Uterus (tissue), 4 donors: ENCODE measurements at places on chromosomes 12 and 14. TPM values are rescaled to one million over a fixed set of nuclear protein-coding genes. Genes with fewer than 3 reads are reported as not detected.
A peak's percentile ranks its signal among the peaks of the same experiment; 100 is the strongest.

DNA sequence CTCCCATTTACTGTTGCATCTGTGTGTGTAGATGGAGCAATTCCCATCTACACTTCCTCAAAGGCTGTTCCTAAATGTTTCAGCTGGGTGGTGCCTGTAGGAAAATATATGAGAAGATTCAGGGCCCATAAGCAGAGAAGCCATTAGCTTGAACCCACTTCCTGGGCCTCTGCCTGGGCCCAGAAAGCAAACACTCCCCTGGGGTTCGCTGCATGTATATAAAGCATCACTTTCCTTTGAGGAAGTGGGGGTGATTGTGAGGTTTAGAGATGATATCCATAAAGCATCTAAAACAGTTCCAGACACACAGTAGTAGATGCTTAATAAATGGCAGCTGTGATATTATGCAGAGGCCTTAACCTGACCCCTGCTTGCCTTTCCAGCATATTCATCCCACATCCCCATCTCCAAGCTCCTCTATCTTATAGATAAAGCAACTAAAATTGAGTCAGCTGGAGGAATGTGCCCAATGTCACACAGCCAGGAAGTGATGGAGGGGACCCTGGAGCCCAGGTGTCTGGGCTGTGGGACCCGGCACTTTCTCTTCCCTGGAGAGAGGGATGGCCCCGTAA lies 280.0 kb upstream of the CRY1 start:
- no peak for DNase-seq

The CABP1 gene
- total RNA-seq: 2.1 TPM

- DNase-seq: no peak
These were observed 33.6 kb downstream of the TNFAIP2 start for GRCh38 chr14:103156651-103157378.

GRCh38 chr12:97837401-97837800 lies 374.8 kb downstream of the RMST start:
- no peak for DNase-seq

- no peak for DNase-seq
These were observed 43.9 kb upstream of the TESC start for GRCh38 chr12:117143008-117143532.

DNA sequence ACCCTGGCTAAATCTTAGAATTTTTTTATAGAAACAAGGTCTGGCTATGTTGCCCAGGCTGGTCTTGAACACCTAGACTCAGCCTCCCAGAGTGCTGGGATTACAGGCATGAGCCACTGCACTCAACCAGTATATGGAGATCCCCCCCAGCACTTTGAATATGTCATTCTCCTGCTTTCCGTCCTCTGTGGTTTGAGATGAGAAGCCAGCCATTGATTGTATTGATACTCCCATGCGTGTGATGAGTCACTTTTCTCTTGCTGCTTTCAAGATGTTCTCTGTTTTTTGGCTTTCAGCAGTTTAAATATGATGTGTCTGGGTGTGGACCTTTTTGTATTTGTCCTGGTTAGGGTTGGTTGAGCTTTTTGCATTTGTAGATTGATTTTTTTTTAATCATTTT lies 75.2 kb upstream of the DNM1L start:
- DNase-seq: no peak

GRCh38 chr14:61033054-61033453 lies 52.0 kb downstream of the SLC38A6 start:
- DNase-seq: no peak

- no peak for DNase-seq
These were observed 31.8 kb downstream of the MAX start for GRCh38 chr14:65070471-65070976.

The GLT1D1 gene
- not detected for total RNA-seq

DNA sequence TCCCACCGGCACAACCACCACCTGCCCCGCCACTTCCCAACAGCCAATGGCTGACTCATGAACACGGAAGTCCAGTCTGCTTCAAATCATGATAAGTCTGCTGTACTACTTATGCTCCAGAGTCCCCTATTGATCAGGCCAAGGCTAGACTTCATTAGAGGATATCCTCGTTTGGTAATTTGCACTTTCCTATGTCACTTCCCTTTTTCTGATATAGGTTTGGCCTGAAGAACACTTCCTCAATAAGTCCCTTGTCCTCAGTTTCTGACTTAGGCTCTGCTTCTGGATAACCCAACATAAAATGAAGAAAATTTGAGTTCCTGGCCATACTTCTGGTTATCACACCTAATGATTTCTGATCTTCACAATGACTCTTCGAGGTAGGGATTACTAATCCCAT lies 45.3 kb downstream of the IFNG-AS1 start:
- no peak for DNase-seq

The MMP17 gene
- 6.3 TPM for total RNA-seq

DNA sequence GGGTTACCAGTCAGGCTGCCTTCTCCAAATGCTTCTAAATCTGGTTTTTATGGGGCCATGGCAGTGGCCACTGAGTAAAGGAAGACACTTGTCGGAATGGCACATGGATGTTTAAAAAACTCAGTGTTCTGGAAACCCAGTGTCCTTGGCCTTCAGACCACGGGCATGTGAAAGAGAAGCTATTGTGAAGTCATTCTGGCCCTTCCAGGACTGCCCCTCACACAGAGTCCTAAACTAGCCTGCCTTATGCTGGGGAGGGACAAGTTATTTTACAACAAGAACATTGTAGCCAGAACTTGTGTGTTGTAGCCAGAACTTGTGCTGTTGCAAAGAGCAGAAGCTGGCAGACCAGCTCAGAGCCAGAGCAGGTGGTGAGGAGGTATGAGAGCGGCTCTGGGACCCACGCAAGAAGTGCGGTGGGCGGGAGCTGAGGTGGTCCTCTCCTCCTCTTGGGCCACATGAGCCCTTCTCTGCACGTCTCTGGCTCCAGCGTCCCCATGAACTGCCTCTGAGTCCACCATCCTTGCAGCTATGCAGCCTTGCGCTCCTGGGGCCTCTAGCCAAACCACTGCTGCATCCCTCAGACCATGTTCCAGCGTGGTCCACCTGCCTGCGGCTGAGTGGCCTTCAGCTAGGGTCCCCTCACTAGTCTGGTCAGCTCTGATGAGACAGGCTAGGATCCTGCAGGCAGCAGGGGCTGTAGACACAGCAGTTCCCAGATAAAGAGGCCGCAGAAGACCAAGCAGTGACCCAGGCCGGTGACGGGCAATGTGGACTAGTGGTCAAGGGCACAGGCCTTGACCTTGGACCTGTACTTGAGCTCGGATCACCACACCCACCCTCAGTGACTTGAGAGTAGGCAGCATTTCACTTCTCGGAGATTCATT lies 32.5 kb downstream of the MMAB start:
- no peak for DNase-seq

- DNase-seq: no peak
These were observed 4.6 kb upstream of the POU6F1 start for GRCh38 chr12:51222461-51222860.

- no peak for DNase-seq
These were observed 859.9 kb upstream of the ATXN7L3B start for GRCh38 chr12:73677520-73678291.

DNA sequence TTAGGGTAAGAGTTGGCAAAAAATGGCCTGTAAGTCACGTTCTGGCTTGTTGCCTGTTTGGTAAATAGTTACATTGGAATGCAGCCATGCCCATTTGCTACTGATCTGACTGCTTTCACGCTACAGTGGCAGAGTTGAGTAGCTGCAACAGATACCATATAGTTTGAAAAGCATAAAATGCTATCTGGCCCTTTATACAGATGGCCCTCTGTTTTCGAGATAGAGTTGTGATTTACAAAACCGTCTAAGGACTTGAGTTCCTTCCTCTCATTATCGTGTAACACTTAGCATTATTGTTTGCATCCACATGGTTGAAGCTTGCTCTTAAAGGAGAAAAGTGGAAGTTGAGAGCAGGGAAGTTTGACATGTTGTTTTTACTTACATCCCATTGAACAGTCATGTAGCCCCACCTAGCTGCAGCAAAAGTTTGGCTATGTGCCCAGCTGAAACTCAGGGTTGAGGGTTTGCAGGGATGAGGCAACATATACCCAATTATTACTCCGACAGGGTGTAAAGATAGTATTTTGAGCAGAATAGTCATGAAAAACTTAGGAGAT lies 11.3 kb upstream of the SCFD1 start:
- peak; percentile 35 for DNase-seq

GRCh38 chr12:108046650-108047049 lies 82.4 kb upstream of the WSCD2 start:
- DNase-seq: no peak

- DNase-seq: no peak
These were observed 286.8 kb downstream of the AEBP2 start for GRCh38 chr12:19726122-19726521.

GRCh38 chr12:6430124-6430989 lies 14.4 kb upstream of the CD27 start:
- DNase-seq: peak; percentile 92

The TEX22 gene
- not detected for total RNA-seq

The CAPZA3 gene
- not detected for total RNA-seq

- DNase-seq: no peak
These were observed 4.6 kb downstream of the FOXN4 start for GRCh38 chr12:109304485-109304884.
